ENCODE measurements at places on chromosomes 6 and 20.

DNA sequence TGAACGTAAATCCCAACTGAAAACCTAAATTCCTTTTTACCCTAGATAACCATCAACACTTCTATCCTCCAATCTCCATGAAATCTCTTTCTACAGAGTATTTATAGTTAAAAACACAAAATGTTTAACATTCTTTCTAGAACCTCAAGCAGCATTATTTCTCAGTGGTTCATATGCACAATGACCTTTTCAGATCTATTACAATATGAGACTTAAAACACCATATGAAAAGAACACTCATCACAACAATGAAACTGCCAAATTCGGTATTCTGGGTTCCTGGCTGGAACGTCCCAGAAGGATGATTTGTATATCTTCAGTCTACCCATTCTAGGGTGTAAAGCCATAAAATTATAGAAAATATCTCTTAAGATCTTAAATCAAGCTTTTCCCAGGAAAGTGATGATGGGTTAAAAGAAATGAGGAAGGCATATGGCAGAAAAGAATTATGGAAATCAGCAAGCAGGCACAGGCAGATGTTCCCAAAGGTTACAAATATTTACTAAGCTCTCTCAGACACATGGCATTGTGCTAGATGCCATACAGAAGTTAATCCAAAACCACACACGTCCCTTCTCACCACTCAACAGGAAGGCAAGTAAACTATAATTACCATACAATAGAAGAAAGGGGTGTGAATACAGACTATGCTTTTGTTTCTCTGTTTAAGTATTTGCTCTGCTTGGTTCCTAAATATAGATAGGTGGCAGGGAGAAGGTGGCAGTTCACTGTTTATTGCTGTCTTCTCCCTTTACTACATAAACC is 118.0 kb downstream of the CHD6 start:
- DNase-seq = no peak

DNA sequence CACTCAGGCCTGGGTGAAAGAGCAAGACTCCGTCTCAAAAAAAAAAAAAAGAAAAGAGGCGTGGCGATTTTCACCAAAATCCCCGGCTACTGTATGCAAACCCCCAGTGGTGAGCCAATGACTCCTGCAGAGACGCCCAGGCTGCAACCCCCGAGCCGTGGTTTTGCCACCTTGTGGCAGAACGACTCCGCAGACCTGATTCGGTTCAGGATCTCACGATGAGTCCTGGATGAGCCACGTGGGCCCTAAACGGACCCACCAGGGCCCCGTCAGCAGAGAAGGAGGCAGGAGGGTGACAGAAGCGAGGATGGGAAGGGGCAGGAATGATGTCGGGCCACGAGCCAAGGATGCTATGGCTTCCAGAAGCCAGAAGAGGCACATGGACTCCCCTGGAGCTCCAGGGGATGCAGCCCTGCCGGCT is 42.5 kb downstream of the SLC2A4RG start:
- DNase-seq = no peak

GRCh38 chr20:33022289-33022688 is 9.2 kb upstream of the BPIFB6 start:
- no peak for DNase-seq

DNA sequence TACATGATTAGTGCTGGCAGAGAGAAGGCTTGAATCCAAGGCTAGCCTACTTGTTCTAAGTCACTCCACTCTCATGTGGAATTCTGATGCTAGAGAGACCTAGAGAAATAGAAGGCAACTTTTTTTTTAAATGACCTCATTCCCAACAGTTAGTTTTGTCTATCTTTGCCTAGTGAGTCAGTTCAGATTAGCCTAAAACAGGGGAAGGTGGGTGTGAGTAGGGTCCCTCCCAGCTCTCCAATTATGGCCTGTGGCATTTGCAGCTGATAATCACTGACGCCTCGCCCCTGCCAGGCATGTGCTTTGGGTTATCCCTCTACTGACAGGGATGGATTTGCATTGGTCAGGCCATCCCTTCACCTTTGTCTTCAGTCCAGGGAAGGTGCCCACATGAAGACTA is 13.6 kb downstream of the TXLNB start:
- DNase-seq = no peak

- DNase-seq = no peak
These were observed 36.0 kb upstream of the KLHL31 start for GRCh38 chr6:53701333-53702218.

GRCh38 chr20:58127701-58128111 is 100.7 kb downstream of the ANKRD60 start:
- DNase-seq = no peak

- DNase-seq = no peak
These were observed 14.8 kb downstream of the SEMG2 start for GRCh38 chr20:45235995-45236394.

DNA sequence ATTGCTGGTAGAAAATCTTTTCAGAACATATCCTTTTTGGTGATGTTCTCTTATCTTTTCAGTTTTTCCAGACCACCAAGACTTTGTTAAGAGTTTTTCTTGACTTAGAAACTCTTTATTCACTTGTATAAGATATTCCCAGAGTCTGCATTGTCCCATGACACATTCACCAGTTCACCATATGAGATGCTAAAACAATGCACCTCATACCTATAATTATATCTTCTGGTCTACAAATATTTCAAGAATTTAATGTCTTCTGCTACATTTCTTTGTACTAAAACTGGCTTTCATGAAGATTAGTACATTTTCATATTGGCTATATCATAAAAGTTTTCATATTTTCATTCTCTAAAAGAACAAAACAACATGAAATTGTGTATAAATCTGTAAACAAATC is 111.3 kb downstream of the ADGRG6 start:
- DNase-seq = no peak

DNA sequence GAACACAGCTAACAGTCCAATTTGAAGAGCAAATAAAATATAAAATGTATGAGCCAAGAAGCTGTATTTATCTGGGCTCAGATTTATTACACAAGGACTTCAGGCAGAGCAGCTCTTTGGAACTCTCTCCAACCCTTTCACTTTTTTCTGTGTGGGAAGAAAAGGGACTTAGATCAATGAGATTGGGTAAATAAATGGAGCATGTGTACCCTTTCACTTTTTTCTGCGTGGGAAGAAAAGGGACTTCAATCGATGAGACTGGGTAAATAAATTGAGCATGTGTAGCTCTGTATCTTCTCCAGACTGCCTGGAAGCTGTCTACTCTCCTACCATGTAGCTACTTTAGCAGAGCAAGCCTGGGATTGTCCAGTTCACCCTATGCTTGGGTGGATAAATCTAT is 10.7 kb downstream of the SLC17A3 start:
- DNase-seq = no peak

GRCh38 chr20:61251529-61252393 is at the start of gene CDH4:
Gene CDH4, plus strand, starts transcription at chr20:61252261.
- no peak for DNase-seq

- no peak for DNase-seq
These were observed 270.8 kb downstream of the ARID1B start for GRCh38 chr6:157047951-157048350.

DNA sequence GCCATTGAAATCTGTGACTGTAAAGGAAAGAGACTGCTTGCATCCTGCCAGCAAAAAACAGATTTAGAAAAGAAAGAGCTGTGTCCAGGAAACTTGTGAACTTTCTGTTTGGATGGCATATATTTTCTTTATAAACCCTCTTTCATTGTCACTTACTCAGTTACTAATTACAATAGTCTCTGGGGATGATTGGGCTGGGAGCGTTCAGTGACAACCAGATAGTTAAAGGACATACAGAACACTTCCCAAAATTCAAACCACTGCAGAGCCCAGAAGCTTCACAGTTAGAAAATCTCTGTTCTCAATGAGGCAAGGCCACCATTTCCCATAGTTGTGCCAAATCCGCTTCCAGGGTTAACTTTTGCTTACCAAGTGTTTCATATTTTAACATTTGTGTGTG is 98.6 kb upstream of the TAB2 start:
- DNase-seq = no peak

DNA sequence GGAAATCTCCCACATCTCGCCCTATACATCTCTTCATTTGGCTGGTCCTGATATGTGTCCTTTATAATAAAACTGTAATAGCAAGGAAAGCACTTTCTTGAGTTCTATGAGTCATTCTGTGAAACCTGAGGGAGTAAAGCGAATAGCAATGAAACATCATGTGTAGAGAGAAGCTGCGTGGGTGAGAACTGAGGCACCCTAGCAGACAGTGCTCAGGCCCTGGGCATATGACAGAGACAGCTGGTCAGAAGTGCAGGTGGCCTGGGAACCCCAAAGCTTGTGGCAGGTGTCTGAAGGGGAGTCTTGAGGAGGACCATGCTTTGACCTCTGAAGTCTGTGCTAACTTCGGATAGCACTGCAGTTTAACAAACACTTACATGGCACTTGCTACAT is 1.3 kb upstream of the BLOC1S5 start:
- no peak for DNase-seq

- no peak for DNase-seq
These were observed 181.4 kb upstream of the MYLIP start for GRCh38 chr6:15947436-15947835.

- no peak for DNase-seq
These were observed 967 bp downstream of the KIAA0408 start for GRCh38 chr6:127458222-127458621.

DNA sequence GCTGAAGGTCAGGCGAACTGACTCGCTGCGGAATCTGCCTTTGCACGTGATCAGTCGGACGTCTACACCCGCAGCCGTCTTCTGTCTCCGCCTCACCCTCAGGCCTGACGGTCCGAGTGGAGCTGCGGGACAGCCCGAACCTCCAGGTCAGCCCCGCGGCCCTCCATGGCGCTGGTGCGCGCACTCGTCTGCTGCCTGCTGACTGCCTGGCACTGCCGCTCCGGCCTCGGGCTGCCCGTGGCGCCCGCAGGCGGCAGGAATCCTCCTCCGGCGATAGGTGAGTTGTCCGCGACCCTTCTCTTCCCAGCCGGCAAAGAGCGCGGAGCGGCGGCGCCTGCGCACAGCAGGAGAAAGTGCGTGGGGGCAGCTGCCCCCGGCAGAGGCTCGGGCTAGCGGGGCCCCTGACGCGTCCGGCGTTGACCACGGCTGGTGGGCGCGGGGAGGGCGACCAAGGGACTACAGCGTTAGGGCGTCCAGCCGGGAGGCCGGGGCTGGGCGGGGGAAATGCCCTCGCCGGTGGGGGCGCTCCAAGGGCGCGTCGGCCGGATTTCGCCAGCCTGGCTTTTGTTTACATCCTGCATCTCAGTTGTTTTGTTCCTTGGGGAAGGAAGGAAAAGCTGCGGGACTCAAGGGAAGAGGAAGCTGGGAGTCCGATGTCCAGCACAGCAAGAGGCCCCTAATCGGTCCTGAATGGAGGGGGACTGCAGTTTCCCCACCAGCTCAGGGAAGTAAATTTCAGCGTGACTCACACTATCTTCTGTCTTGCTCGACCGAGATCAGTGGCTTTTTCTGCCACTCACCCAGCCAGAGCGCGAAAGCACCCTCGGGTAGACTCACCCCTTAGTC is at the start of gene SMPDL3A:
SMPDL3A (plus strand) TSS at position 77 of the 846 bp plus-strand sequence; CDS start at position 166, 89 bp downstream.
- peak; percentile 80 for DNase-seq

- DNase-seq = no peak
These were observed 8.6 kb upstream of the NKAIN4 start for GRCh38 chr20:63262836-63263235.

- DNase-seq = no peak
These were observed 104.4 kb upstream of the BTBD3 start for GRCh38 chr20:11813106-11813890.

All from ovary (tissue), 10 donors.